ENCODE measurements at places on chromosomes 3 and 15. TPM values are rescaled to one million over a fixed set of nuclear protein-coding genes. Genes with fewer than 3 reads are reported as not detected.

- DNase-seq: peak; percentile 31
Observed at GRCh38 chr3:66037330-66037985, 1.3 kb downstream of the MAGI1 start.

GRCh38 chr3:31947671-31948091 lies 33.4 kb downstream of the OSBPL10 start:
- no peak for DNase-seq

DNA sequence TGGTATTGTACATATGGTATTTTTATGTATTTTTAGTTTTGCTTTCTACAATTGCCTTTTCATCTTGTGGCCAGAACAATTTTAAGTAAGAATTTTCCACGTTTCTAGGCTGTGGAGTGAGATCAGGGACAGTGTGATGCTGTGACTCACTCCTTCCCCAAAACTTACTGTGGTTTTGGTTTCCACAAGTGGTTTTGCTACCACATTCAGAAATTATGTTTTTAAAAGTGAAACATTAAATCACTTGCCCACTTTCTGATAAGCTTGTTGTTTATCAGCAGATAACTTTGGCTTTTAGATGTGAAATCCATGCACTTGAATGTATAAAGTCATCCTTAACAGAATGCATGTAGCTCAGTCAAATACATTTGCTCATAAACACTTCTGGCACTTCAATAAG lies 192.2 kb upstream of the THRB start:
- DNase-seq: no peak

DNA sequence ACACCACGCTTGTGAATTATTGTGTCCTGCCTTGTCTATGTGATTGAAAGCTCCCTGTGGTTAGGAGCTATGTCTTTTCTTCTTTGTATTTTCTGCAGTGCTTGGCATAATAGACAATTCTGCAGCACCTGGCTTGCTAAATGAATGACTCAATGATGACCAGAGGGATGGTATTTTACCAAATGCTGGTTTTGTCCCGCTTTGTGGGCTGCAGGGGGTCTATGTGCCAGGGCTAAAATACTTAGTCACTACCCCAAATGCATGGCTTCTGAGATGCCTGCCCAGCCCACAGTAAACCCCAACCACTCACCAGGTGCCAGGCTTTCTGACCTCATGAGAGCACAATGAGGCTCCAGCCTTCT lies 50.9 kb downstream of the BOC start:
- DNase-seq: no peak

- no peak for DNase-seq
Observed at GRCh38 chr15:90394748-90395442, 6.9 kb downstream of the IQGAP1 start.

DNA sequence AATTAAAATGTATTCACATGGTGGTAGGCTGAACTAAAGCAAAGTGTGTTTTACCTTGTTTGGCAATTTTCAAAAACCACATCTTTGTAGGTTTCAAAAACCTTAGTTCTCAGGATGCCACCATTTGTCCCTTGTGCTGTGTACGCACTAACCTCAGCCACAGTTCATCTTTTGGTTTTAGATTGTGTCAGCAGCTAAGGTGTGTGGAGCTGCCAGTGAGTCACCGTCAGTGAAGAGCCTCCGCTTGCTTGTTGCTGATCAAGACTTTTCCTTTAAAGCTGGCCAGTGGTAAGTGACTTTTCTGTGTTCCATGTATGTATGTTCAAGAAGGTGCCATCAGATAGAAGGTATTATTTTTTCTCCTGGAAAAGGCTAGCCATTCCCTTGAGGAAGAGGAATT lies 21.1 kb downstream of the OXNAD1 start:
- DNase-seq: no peak

GRCh38 chr3:76886761-76887500 lies 153.0 kb upstream of the ROBO2 start:
- no peak for DNase-seq

The ADAMTS7 gene
- total RNA-seq: 181 TPM

The SERPINI2 gene
- total RNA-seq: not detected

The GOLGA8S gene
- total RNA-seq: not detected
